Eye (tissue), 1 donor: ENCODE measurements at places on chromosomes 5 and 9.

GRCh38 chr9:101271102-101271501 lies 113.7 kb downstream of the BAAT start:
- no peak for DNase-seq

DNA sequence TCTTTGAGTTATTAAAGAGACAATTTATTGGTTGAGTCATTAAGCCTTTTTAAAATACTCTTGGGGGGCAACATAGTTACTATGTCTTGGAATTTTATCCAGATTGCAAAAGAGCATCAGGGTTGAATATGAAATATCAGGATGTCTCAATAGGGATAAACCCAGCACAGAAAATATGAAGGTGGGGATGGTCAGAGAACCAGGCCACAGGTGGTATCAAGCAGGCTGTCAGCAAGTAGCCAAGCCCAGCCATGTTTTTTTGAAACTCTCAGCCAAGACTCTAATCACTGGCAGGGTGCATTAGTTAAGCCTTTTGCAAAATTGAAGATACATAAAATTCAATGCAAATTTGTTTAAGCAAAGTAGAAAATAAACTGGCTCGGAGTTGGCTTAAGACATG lies 468.9 kb downstream of the DTWD2 start:
- no peak for DNase-seq

DNA sequence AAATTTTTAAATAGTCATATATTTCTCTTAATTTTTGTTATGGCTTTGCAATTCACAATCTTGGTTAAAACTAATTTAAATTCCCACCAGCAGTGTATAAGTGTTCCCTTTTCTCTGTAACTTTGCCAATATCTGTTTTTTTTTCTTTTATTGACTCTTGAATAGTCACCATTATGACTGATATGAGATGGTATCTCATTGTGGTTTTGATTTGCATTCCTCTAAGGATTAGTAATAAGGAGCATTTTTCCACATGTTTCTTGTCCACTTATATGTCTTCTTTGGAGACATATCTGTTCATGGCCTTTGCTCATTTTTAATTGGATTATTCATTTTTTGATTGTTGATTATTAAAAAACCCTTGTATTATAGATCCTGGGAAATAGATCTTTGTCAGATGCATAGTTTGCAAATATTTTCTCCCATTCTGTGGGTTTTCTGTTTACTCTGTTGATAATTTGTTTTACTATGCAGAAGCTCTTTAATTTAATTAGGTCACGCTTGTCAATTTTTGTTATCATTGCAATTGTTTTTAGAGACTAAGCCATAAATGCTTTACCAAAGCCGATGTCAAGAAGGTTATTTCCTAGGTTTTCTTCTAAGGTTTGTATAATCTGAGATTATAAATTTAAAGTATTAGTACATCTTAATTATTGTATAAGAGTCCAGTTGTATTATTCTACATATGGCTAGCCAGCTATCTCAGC lies 610.9 kb downstream of the CHSY3 start:
- no peak for DNase-seq

DNA sequence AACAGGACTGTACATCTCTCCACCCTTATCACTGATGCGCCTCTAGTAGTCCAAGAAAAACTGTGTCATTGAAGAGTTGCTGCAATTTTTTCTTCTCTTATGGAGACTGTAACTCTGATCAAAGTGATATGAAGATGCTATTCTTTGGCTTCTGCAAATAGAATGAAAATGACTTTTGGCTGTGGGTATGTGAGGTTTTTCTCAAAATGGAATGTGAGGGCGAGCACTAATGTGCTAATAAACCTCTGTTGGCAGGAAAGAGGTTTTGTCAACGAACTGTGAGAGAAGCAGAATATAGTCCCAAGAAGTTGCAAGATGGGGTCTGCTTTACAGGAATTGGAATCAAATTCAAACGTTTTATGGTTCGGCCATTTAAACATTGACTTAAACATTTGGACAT lies 252.0 kb upstream of the GAS1 start:
- no peak for DNase-seq

GRCh38 chr9:116334546-116335150 lies 181.1 kb downstream of the PAPPA start:
- DNase-seq = peak; percentile 62

GRCh38 chr5:64165500-64166200 lies at the start of gene RNF180:
Gene RNF180, plus strand, starts transcription at chr5:64165843. Its CDS starts 34,965 bp downstream, at chr5:64200808.
- DNase-seq = peak; percentile 87

DNA sequence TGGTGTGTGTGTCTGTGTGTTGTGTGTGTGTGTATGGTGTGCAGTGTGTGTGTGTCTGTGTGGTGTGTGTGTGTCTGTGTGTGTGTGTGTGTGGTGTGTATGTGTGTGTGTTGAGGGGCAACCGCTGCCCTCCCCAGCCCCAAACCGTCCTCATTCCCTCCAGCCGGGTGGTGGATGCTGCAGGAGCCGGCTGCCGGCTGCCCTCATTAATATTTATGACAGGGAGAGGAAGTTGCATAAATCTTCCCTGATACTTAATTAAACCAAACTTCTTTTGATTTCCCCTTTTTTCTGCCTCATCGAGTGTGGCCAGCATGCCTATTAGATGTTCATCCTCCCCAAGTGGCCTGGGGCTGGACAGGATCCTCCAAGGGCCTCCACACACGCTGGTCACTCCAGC lies 121.4 kb upstream of the MVB12B start:
- peak; percentile 41 for DNase-seq

DNA sequence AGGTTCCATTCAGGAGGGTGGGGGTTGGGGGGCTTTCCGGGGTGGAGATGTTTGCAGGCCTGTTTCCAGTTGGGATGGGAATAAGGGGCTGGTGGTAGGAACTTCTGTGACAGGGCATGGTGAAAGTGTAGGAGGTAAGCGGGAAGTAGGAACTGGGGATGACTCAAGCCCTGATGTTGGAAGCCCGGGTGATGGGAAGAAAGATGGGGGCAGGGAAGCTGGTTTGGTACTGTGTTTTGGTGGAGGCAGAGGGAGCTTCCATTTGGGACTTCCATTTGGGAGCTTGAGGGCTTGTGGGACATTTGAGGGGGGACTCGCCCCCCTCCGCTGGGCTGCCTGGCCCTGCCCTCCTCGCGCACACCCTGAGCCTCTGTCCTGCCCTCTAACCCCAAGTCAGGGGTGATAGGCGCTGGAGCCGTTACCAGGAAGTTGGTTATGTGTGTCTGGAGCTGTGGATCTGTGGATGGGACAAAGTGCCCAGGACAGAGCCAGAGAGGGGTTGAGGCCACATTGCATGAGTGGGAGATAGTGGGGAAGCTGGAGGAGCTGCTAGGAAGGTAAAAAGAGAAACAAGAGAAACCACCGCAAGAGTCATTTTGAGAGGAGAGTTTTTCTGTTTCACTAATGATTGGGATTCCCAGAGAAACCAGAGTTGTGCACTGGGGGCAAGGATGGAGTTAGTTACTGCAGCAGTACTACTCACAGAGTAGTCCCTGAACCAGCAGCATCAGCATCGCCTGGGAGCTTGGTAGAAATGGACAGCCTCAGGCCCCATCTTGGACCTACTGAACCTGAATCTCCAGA lies 6.6 kb downstream of the RGS14 start:
- DNase-seq = no peak

GRCh38 chr5:145711417-145711816 lies 123.7 kb downstream of the PRELID2 start:
- no peak for DNase-seq

- no peak for DNase-seq
Observed at GRCh38 chr9:36971935-36972488, 62.1 kb downstream of the PAX5 start.

DNA sequence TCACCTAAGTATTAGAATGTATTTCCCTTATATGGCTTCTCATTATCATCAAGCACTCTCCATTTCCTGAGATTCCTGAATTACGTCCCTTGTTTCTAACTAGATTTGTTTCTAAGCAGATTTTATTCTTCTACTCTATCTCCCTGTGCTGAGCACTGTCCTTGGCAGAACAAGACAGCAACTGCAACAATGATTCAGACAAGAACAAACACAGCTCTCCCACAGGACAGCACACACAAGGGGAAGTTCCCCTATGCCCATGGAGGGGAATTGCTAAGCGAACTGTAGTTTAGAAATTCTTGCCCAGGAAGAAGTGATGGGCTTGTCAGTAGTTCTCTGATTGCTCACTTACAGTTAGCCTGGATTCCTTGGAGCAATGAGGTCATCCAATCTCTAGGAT lies 759.9 kb downstream of the DTWD2 start:
- DNase-seq = no peak

DNA sequence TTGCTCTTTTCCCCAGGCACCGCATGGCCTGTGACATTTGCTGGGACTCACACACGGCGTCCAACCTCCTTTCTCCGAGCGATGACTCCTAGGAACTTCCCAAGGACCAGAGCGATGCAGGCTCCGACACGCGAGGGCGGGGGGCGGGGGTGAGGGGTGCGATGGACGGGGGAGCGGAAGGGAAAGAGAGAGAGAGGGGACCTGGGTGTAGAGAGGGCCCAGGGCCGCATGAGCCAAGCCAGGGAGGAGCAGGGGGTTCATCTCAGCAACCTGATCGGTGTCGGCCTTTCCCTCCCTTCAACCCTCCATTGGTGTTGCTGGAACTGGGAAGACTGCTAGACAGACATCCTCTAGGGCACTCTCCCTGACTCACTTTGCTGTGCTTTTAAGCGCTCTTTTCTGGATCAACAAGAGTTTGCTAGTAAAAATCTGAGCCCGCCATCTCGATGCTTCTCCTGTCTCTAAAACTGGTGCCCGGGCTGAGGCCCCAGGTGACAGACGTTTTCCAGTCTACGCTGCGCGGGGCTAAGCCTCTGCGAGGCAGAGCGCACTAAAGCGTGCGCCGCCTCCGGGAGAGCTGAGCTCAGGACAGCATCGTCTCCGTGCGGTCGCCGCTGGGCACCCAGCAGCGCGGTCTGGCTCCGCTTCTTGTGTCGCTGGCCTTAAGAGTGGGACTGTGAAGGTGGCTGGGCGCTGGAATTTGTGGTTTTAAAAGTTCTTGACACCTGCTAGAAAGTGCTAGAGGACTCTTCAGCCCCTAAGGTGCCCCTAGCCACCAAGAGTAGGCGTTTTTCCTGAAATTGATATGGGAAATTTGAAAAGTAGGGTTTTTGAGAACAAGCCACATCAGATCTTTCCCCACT lies 1.0 kb upstream of the TSLP start:
- peak; percentile 80 for DNase-seq

DNA sequence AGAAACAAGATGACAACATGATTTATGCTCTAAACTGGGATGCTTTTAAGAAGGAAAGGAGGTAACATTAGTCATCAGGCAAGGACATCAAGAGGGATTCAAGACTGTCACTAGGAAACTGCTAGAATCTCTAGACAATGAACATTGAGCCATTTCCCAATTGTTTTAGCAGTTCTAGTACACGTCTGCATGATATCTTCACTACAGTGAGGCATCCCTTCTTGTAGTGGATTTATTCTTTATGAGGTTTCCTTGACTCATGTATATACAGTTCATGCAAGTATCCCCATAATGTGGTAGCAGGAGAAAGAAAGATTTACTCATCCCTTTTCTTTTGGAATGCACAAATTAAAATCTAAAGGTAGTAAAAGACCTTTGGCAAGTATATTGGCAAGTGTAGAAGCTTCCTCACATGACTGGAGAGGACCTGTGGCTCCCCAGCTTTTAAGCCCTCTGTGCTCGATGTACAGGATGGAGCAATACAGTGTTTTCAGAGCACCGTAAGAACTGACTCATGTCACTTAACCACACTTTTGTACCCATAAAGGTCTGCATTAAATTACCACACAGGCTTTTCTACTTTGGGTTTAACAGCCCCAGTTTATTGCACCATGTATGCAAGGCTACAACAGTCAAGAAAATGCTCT lies 335.9 kb downstream of the SEMA5A start:
- DNase-seq = no peak

DNA sequence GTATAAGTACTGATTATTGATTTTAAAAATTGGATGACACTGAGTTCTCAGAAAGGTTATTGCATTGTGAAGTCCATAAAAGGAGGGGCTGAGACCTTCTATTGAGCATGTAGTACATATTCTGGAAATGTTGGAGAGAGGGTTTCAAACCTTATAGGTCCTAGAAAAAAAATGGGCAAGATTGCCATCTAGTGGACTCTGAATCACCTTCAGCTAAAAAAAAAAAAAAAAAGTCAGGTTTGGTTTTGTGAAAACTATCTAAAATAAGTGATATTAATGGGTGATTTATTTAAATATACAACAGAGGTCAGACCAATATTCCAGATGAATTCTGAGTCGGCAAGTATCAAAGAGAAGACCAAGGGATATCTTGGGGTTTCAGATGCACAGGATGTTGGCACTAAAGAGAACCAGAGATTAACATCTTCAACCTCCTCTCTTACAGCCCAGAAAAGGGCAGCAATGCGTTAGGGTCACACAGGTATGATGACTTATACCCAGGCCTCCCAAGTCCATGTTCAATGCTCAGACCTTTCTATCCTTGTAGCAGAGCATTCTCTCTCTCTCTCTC lies 109.8 kb upstream of the NMUR2 start:
- DNase-seq = peak; percentile 81

DNA sequence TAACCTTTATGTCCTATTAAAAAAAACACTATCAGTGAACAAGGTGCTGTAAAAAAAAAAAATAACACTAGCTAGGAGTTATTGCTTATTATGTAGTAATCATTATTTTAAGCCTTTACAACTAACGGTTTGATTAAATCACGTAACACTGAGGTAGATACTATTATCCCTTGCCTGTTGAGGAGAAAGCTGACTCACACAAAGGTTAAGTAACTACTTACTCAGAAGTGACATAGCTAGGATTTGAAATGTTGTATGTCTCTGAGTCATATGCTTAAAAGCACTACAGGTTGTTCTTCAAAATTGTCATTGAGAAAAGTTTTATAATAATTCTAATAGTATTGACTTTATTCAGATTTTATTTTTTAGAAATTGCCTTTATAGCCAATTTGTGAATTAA lies 8.8 kb downstream of the TENT2 start:
- DNase-seq = no peak

DNA sequence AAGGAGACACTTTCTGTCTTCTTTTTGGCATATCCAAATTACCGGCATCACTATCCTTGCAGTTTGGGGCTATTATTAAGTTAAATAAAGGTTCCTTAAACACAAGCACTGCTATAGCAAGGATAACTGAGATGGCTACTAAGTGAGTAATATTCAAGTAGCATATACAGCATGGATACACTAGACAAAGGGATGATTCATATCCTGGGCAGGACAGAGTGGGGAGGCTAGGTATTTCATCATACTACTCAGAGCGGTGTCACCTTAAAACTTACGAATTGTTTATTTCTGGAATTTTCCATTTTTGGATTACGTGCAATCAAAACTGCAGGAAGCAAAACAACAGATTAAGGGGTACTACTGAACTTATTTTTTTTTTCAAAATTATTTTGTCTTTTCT lies 54.1 kb downstream of the FER start:
- no peak for DNase-seq

GRCh38 chr5:131279204-131279603 lies 15.4 kb downstream of the CDC42SE2 start:
- no peak for DNase-seq
